ENCODE measurements at places on chromosomes 11 and 22. TPM values are rescaled to one million over a fixed set of nuclear protein-coding genes. Genes with fewer than 3 reads are reported as not detected.

GNAZ gene
- total RNA-seq = 37.5 TPM

SEC14L6 gene
- 4.1 TPM for total RNA-seq

H19 gene
- total RNA-seq = 3,111 TPM

MRGPRF gene
- 14.6 TPM for total RNA-seq

WNT7B gene
- 8.4 TPM for total RNA-seq

FCHSD2 gene
- total RNA-seq = 46.3 TPM

UBASH3B gene
- 6.5 TPM for total RNA-seq

RAG2 gene
- 0.49 TPM for total RNA-seq

EMID1 gene
- total RNA-seq = 12.3 TPM

RASGRP2 gene
- 10.9 TPM for total RNA-seq

ST14 gene
- total RNA-seq = 3.8 TPM

DBX1 gene
- total RNA-seq = not detected

CRYBA4 gene
- total RNA-seq = 3,745 TPM

CCDC81 gene
- 3.7 TPM for total RNA-seq

ZNF280B gene
- 3.2 TPM for total RNA-seq

KRTAP5-9 gene
- total RNA-seq = not detected

CD248 gene
- total RNA-seq = 37.8 TPM

DAGLA gene
- total RNA-seq = 4.5 TPM

DDTL gene
- total RNA-seq = not detected

ELFN2 gene
- 7.0 TPM for total RNA-seq

OR52H1 gene
- total RNA-seq = 0.66 TPM

CLCF1 gene
- total RNA-seq = 2.9 TPM

CSNK2A3 gene
- 4.7 TPM for total RNA-seq

OR51I1 gene
- not detected for total RNA-seq

CBLIF gene
- total RNA-seq = not detected

ZNF70 gene
- 11.4 TPM for total RNA-seq

SLC15A3 gene
- total RNA-seq = 14.8 TPM

RFPL3 gene
- not detected for total RNA-seq
